Left ventricle myocardium inferior (tissue), 1 donor: ENCODE measurements at places on chromosomes 13 and 19. TPM values are rescaled to one million over a fixed set of nuclear protein-coding genes. Genes with fewer than 3 reads are reported as not detected.

- DNase-seq = no peak
These were observed 326.1 kb upstream of the SLITRK1 start for GRCh38 chr13:84208246-84208910.

- DNase-seq = no peak
These were observed 25.4 kb downstream of the SERP2 start for GRCh38 chr13:44399074-44399473.

DNA sequence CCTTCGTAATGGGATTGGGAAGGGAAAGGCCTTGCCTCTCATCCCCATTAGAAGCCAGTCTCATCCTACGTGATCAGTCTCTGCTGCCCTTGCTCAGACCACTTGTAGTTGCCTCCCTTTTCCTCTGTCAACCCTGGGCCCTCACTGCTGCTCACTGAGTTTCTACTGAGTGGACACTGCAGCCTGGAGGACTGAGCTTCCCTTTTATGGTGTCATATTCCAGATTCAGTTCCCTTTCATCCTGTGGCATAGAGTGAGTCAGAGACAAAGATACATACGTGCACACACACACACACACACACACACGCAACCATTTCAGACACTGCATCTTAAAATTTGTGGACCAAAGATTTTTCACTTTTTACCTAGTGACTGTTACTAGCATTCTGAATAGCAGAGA is 56.6 kb downstream of the COG3 start:
- no peak for DNase-seq

DNA sequence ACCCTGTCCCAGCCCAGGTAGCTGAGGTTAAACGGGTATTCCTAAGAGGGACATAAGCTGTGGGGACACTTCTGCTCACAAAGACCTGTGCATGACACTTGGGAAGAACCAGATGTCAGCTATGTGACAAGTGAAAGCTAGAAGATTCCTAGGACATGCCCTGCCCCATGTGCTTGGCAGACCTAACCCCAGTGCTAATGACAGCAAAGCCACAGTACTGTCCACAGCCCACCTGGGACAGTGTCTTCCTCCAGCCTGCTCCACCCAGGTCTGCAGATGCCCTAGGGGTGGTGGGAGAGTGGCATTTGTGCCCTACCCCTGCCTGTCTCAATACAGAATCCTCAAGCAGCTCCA is 18.4 kb upstream of the EPHX3 start:
- no peak for DNase-seq

Gene FPR1
- total RNA-seq = 4.5 TPM

Gene UBA52
- total RNA-seq = 643 TPM

- no peak for DNase-seq
These were observed 1.3 kb downstream of the PROZ start for GRCh38 chr13:113159701-113160100.

- DNase-seq = no peak
These were observed 2.1 kb upstream of the PTBP1 start for GRCh38 chr19:795073-795611.

DNA sequence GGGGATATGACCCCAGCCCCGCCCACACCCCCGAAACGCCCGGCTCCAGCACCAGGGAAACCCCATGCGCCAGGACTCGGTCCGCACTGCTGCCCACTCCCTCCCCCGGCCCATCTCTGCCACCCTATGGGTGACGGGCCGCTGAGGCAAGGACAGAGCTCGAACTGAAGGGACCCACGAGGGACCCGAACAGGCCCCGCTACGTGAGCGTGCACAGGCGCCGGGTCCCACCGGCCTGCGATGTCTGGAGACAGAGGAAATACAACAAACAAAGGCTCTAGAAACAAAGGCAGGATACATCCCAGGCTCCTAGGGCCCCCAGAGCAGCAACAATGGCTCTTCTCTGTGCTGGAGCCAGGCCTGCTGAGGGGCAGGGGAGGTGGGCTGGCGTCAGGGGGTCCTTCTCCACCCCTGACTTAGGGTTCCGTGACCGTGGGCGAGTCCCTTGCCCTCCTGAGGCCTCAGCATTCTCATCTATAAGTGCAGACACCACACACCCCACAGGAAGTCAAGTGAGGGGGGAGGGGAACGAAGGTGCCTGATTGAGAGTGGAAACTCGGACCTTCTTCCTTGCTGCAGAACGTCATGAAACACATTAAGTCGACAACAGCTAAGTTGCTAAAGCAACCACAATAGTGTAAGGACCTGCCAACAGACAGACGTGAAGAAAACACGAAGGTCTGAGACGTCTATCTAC is 3.1 kb downstream of the ABHD17A start:
- DNase-seq = no peak

Gene AP2S1
- 87.3 TPM for total RNA-seq

Gene MBD3L5
- not detected for total RNA-seq

GRCh38 chr13:42525035-42525504 is 48.9 kb upstream of the TNFSF11 start:
- DNase-seq = no peak

DNA sequence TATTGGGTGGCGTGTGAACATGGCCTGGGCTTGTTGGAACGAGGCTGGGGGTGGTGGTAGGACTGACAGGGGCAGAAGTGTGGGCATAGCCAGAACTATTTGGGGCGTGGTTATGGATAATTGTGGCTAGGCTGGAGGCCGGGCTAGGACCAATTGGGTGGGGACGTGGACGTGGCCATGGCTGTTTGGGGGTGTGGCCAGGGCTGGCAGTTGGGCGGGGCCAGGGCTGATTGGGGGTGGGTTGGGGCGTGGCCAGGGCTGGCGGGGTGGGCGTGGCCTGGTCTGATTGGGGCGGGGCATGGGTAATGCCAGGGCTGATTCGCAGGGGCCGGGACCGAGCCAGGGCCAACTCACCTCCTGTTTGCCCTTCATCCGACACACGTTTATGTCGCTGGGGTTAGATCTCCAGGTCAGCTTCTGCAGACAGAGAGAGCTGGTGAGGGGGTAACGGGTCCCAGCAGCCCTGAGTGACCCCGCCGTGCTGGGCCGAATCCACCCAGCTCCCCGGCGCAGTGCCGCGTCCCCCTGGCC is 2.8 kb downstream of the SEMA6B start:
- DNase-seq = no peak

DNA sequence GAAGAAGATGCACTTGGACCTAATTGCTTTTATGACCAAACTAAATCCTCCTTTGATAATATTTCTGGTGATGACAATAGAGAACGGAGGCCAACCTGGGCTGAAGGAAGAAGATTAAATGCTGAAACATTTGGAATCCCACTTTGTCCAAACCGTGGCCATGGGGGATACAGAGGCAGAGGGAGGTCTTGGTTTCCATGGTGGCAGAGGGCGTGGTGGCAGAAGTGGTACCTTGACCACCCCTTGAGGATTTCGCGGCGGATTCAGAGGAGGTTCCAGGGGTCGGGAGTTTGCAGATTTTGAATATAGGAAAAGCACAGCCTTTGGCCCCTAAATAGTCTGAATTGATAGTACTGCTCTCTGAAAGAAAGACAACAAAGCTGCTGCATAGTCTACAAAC is 7.2 kb upstream of the LILRB3 start:
- no peak for DNase-seq

GRCh38 chr13:63901630-63902029 is 2486.0 kb upstream of the PCDH20 start:
- DNase-seq = no peak

Gene PSG3
- total RNA-seq = not detected

GRCh38 chr19:49391581-49392399 is 3.7 kb downstream of the KASH5 start:
- DNase-seq = peak; percentile 77

- DNase-seq = no peak
These were observed 5.8 kb downstream of the HSPBP1 start for GRCh38 chr19:55273978-55274707.

DNA sequence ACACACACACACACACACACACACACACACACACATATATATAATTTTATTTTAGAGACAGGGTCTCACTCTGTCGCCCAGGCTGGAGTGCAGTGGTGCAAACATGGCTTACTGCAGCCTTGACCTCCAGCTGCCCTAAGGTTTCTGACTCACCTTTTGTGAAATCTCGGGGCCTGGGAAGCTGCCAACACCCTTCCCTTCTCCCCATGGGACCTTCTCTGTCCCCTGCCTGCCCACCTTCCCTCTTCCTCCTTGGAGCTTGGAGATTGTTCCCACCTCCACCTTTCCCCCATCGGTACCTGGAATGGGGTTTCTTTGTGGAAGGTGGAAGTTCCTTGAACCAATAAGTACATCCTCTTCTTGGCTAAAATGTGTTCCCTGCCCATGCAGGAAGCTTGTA is 6.3 kb downstream of the ARRDC5 start:
- no peak for DNase-seq

GRCh38 chr19:11367528-11367927 is 6.9 kb upstream of the SWSAP1 start:
- DNase-seq = no peak

- peak; percentile 70 for DNase-seq
These were observed 4.9 kb upstream of the ERCC1 start for GRCh38 chr19:45428384-45429231.

DNA sequence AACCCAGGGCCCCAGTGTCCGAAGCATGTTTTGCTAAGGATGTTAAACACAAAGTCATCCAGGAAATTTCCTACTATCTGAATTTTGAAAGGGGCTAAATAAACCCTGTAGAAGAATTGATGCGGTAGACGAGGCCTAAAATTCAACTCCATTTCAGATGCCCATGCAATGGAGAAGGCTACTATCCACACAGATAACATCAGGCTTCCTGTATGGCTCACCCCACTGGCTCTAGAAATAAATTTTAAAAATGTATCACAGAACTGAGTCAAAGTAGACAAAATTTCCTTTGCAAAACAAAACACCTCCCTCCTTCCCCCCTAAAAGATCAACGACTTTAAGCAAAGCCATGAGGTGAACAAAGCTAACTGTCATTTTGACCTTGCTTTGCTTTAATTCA is 188.4 kb downstream of the ABCC4 start:
- DNase-seq = no peak

DNA sequence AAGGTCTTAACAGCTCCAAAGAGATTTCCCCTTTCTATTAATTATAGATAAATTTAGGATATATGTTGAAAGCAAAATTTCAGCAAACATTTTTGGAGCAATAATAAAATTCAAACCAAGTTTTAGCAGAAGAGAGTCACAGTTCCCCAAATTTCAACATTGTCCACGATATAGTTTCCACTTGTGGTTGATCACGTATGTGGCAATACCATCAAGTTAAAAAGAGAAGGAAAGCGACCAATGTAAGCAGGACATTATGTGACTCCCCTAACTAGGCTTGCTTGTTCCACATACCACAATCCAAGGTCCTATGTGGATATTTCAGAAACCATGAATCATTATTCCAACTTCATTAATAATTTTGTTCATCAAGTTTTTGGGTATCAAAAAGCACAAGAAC is 52.8 kb downstream of the ELF1 start:
- DNase-seq = no peak

Gene NDUFA13
- 1,029 TPM for total RNA-seq

Gene PRR22
- total RNA-seq = 1.1 TPM

GRCh38 chr13:47896546-47896945 is 104.5 kb downstream of the SUCLA2 start:
- DNase-seq = no peak

GRCh38 chr13:88937384-88937783 is 1266.2 kb downstream of the SLITRK5 start:
- no peak for DNase-seq

Gene RDH8
- total RNA-seq = not detected

DNA sequence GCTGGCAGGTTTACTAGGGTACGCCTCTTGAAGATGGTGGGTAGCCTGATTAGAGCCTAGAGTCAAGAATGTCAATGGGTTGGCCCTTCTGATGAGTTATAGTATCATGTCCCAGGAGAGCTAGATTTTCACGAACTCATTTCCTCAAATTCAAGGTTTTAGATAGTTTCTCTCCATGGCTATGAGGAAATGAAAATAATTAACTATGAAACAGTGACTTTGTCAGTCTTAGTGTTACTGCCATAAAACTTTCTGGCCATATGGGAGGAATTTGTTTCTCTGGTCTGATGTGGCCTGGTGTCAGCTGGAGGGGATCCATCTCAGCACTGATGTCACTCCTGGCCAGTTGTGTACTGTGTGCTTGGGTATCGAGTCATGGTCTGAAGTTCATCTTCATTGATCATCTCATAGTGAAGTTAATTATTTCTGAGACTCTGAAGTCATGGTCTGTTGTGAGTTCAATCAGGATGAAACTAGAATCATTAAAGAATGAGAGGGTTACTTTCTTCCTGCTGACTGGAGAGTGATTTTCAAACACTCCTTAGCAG is 49.4 kb upstream of the TNFSF11 start:
- DNase-seq = no peak

Gene CRB3
- not detected for total RNA-seq
